ENCODE measurements at places on chromosomes 12 and 14.

- no peak for DNase-seq
Observed at GRCh38 chr14:32078023-32078857, 1.1 kb downstream of the ARHGAP5 start.

DNA sequence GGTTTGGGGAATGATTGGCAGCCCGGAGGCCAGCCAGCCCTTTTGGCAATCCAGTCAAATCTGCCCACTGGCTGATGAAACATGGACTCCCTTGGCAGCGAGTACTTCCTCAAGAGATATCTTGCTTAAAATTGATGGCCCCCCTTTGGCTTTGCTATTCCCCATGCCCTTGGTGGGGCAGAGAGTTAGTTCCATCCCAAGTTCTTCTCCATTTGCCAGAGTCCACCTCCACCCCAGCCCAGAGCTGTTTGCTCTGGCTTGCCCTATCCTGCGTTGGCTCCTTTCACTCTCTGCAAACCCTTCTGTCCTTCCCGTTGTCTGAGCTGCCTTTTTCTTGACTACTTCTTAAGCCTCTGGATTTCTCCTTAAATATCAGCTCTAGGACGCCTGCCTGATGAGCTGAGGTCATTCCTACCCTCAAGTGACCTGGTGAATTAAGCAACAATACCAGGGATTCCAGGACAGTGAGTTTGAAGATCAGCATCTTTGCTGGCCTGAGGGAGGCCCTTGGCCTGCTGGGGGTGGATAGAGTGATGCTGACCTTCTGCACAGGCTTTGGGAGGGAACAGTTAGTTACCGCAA is 212.0 kb downstream of the CACNA1C start:
- DNase-seq = no peak

DNA sequence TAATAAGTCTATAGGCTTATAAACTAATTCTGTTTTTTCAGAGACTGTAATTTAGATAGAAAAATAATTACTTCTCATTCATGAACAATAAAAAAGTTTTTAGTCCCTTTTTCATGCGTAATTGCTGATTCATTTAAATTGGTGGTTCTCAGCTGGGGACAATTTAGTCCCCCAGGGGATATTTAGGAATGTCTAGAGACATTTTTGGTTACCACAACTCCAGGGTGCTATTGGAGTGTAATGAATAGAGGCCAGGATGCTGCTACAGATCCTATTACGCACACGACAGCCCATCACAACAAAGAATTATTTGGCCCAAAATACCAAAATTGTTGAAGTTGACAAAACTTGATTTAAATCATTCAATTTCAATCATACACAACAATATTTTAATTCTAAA is 22.8 kb upstream of the VCPKMT start:
- DNase-seq = no peak

DNA sequence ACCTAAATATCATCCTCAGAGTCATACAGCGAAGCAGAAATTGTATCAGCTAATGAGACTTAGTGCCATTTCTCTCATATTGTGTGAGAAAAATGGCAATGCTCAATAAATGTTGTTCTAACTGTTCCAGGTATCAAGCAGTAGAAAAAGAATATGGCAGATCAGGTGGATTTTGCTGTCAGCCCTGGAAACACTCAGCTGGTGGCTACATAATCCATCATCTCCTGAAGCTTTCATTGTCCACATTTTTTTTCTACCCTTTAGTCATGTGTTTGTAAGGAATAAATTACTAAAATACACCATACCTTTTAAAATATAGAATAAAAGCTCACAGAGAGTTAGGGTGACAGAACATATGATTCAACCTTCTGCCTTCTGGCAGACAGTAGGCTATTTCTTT is 840.3 kb downstream of the DIO2 start:
- DNase-seq = no peak

DNA sequence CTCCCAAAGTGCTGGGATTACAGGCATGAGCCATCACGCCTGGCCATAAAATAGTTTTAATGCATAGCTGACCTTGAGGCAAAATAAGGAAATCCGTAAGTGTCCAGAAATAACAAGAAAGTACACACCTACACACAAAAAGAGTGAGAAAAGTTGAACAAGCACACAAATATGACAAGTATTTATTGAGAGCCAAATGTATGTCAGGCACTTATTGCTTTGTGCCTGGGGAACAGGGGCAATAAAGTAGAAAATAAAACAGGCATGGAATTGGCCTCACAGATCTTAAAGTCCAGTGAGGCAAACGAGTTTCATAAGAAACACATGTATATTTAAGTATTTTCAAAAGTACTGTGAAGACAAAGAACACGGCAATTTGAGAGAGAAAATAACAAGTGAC is 103.7 kb downstream of the ERGIC2 start:
- no peak for DNase-seq

DNA sequence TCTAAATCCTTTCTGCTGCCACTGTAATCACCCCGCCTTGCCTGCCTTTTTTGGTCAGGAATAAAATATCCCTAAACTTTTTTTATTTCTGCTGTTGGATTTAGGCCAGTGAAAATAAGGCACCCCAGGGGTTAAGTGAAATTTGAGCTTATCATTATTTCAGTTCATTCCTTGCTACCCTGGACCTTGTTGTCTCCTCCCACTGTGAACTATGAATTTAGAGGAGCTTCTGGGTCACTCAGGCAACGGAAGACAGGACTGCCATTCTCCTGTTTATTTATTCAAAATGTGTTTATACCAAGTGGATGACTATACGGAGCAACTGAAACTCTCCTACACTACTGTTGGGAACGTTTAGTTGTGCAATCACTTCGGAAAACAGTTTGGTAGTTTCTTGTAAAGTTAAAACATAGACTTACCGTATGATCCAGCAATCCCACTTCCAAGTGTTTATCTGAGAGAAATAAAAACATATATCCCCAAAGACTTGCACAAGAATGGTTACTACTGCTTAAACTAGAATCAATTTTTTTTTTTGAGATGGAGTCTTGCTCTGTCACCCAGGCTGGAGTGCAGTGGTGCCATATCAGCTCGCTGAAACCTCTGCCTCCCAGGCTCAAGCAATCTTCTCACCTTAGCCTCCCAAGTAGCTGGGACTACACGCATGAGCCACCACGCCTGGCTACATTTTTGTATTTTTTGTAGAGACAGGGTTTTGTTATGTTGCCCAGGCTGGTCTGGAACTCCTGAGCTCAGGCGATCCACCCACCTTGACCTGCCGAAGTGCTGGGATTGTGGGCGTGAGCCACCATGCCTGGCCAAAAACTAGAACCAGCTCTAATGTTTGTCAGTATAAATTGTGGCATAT is 2.3 kb upstream of the TRAFD1 start:
- DNase-seq = no peak

GRCh38 chr12:100987552-100988521 is 193.3 kb downstream of the ANO4 start:
- DNase-seq = no peak

DNA sequence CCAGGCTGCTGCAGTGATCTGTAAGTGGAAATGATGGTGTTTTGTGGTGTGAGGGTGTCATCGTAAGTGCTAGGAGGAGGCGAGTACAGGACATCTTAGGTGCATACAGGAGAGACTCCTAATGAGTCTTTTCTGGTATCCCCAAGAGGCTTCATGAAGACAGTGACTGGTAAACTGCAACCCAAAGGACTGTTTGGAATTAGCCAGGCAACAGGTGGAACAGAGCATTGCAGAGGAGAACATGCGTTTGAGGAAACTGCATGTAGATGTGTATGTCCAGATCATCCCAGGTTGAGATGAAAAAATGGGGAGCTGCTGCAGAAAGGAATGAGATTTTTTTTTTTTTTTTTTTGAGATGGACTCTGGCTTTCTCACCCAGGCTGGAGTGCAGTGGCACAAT is 5.4 kb downstream of the ACAD10 start:
- DNase-seq = no peak

GRCh38 chr12:132079200-132079599 is 64.9 kb downstream of the DDX51 start:
- no peak for DNase-seq

- no peak for DNase-seq
Observed at GRCh38 chr12:63045020-63045860, 105.8 kb downstream of the AVPR1A start.

- no peak for DNase-seq
Observed at GRCh38 chr12:78697817-78698415, 166.7 kb upstream of the SYT1 start.

- no peak for DNase-seq
Observed at GRCh38 chr12:29544428-29545101, 47.1 kb upstream of the OVCH1 start.

GRCh38 chr12:92605621-92606170 is 97.1 kb upstream of the PLEKHG7 start:
- DNase-seq = no peak

DNA sequence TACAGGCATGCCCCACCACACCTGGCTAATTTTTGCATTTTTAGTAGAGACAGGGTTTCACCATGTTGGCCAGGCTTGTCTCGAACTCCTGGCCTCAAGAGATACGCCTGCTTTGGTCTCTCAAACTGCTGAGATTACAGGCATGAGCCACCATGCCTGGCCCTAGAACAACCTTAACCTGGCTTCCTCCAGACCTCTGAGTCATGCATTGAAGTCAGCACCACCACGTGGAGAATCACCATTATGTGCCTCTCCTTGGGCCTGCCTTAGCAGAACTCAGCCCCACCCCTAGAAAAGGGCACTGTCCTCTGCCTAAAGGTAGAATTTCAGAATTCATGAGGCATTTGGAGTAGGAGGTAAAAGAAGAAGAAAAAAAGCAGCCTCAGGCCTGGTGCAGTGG is 49.0 kb downstream of the LIMA1 start:
- no peak for DNase-seq

DNA sequence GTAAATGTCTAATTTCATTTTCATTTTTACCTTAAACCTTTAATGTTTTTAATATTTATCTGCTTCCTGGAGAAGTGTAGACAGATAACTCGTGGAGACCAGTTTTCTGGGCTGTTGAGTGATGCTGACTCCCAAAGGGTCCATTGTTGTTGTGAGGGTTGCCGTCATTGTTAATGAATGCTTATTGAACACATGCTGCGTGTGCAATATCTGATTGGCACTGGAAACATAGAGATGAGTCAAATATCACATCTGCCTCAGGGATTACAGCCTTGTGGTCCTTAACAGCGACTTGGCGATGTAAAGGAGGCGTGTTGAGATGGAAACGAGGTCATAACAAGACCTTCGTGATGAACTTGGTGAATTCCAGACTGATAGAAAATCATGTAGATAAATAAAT is 85.9 kb downstream of the FBXW8 start:
- DNase-seq = no peak

GRCh38 chr14:77641534-77642341 is 25.3 kb upstream of the SPTLC2 start:
- peak; percentile 43 for DNase-seq

GRCh38 chr14:86420131-86420530 is 890.2 kb downstream of the FLRT2 start:
- DNase-seq = no peak

DNA sequence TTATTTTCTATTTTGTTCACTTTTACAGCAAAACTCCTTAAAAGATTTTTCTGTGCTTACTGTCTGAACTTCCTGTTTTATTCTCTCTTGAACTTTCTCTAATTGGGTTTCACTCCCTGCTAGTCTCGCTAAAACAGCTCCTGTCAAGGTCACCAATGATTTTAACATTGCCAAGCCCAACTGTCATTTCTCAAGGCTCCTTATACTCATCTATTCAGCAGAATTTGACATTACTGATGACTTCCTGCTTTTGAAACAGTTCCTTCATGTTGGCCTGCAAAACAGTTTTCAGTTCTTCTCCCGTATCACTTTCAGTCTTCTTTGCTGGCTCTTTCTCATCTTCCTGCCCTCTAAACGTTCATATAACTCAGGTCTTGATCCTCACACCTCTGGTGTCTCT is 268.5 kb upstream of the USP15 start:
- DNase-seq = no peak

Data from stimulated activated CD8-positive, alpha-beta memory T cell treated with anti-CD3 and anti-CD28 coated beads, Interleukin-7, amount 100 ng/mL, for 1 hour (primary cell).